ENCODE measurements at places on chromosomes 12 and 14.

GRCh38 chr12:119328111-119328510 lies 6.4 kb upstream of the CCDC60 start:
- DNase-seq: no peak

DNA sequence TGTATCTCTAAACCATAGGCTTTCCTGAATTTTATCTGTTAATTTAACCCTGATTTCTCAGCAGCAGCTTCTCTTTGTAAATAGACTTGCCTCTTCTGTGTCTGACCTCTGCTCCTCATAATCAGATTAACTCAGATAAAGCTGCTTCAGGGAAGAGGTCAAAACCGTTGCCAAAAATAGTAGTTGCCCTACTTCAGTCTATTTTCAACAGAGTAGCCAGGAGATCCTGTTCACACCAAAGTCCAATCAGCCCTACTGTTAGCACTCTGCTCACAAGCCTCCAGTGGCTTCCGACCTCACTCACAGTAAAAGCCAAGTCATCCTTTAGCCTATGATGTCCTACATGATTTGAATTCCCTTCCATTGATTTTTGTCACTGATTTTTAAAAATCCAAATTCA lies 258.4 kb downstream of the PPFIA2 start:
- DNase-seq: no peak

DNA sequence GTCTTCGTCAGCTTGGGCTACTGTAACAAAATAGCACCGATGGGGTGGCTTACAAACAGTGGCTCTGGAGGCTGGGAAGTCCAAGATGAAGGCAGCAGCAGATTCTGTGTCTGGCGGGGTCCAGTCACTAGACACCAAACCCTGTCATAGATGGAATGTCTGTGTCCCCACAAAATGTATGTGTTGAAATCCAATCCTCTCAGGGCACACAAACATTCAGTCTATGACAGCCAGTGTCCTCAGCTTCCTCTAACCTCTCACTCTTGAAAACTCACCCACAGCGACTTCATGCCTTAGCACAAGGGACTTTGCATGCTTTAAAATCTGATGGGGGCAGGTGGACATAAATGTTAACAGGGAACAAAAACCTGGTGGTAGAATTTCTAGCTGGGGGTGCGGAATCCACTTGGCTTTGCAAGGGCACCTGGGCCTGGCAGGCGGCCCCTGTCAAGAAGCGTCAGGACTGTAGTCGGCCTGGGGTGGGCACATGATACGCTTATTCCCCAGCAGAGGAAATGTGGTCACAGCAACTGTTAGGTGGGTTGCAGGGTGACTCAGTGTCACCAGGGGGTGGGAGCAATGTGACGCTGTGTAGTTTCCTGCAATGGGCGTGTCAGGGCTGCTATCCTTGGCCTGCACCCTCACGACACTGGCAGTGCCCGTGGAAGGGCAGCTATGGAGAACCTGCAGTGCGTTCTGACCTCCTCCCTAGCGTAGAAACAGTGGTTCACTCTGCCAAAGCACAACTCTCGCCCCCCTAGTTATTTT lies 17.7 kb downstream of the RIN3 start:
- no peak for DNase-seq

GRCh38 chr12:121626853-121627640 lies 717 bp downstream of the ORAI1 start:
- peak; percentile 28 for DNase-seq

DNA sequence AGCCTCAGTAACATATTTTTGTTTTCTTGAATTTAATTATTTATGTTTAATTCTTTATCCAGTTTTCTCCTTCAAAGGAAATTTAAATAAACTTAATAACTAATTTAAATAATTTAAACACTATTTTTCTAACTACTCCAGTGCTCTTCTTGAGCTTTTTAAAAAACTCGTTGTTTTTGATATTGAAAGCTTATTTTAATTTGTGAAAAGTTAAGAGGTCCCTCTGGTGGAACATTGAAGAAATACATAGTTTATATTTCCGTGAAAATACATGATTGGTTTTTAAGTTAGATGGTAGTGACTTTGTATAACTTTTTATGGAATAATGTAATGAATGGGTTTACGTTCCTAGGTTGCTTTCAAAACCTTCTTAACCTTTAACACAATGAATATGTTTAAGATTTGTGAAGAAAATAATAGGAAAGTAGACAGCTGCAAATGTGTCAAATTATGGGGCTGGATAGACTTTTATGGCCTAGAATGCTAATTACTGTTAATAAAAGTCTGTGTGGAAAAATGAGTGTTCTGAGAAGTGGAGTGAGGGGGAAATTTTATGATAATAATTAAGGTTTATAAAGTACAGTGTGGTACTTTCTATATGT lies 45.9 kb upstream of the MSRB3 start:
- DNase-seq: peak; percentile 18

GRCh38 chr14:63840981-63841380 lies 11.8 kb upstream of the SYNE2 start:
- DNase-seq: no peak

DNA sequence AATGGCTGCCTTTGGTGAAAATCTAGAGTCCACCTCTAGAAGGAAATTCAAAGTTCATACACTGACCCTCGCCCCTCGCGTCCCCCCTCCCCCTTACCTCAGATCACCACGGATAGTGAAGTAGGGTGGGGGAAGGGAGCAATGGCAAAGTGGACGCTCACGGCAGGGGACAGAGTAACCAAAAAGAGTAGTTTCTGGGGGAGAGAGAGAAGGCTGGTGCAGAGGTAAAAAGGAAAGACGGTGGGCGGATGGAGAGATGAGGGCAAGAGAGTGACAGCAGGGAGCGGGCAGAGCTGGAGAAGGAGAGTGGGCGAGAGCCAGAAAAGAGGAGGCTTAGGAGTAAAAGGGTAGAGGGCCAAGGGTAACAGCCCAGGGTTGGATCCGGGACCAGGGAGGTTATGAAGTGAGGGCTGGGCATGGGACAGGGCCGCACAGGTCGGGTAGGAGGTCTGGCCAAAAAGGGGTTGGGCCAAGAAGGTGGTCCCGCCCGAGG lies 423 bp downstream of the ALDH6A1 start:
- DNase-seq: no peak
